ENCODE measurements at places on chromosomes 2 and 18. TPM values are rescaled to one million over a fixed set of nuclear protein-coding genes. Genes with fewer than 3 reads are reported as not detected.

The SIX2 gene
- total RNA-seq = not detected

The FBXO36 gene
- 3.5 TPM for total RNA-seq

The BOD1L2 gene
- not detected for total RNA-seq

- no peak for DNase-seq
- no peak overlapping the region for H3K27ac ChIP-seq
- H3K4me3 ChIP-seq = no peak overlapping the region
- no peaks in the 10 kb centered on the region for H3K27me3 ChIP-seq
- no peaks in the 10 kb centered on the region for H3K36me3 ChIP-seq
- H3K4me1 ChIP-seq = no peaks in the 10 kb centered on the region
Observed at GRCh38 chr2:168157926-168158325, 89.5 kb downstream of the STK39 start.

The GRB14 gene
- total RNA-seq = 12.5 TPM

DNA sequence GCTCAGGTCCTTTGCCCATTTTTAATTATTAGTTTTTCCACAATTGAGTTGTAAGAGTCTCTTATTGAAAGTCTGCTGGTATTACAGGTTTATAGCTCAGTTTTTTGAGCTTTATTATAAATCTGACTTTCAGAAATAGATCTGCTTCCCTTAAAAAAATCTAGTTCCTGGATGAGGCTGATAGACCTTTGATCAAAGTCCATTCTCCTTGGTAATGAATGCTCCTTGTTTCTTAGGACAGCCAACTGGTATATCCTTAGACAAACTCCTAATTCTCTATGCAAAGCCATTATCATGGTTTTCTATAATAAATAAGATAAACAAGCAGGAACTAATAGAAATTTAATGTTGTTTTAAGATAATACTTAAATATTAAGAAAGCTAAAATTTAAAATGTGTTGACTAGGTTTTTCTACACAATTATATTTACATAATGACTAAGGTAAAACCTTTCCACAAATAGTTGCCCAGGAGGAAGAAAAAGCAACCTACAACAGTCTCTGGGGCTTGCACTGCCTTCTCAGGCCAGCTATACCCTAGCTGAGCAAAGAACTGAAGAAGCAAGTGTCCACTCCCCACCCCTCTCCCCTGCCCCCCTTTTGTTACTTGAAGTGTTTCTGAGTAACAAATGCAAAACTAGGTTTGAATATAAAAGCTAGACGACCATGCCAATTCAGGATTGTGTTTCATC, 16.9 kb downstream of the NT5DC4 start:
- no peaks in the 10 kb centered on the region for H3K27me3 ChIP-seq
- no peak for DNase-seq
- no peak overlapping the region for H3K4me3 ChIP-seq

- H3K27ac ChIP-seq = no peak overlapping the region
- no peaks in the 10 kb centered on the region for H3K27me3 ChIP-seq
- DNase-seq = no peak
- no peak overlapping the region for H3K4me3 ChIP-seq
- H3K4me1 ChIP-seq = no peaks in the 10 kb centered on the region
Observed at GRCh38 chr2:160942476-160943142, 217.6 kb upstream of the TANK start.

DNA sequence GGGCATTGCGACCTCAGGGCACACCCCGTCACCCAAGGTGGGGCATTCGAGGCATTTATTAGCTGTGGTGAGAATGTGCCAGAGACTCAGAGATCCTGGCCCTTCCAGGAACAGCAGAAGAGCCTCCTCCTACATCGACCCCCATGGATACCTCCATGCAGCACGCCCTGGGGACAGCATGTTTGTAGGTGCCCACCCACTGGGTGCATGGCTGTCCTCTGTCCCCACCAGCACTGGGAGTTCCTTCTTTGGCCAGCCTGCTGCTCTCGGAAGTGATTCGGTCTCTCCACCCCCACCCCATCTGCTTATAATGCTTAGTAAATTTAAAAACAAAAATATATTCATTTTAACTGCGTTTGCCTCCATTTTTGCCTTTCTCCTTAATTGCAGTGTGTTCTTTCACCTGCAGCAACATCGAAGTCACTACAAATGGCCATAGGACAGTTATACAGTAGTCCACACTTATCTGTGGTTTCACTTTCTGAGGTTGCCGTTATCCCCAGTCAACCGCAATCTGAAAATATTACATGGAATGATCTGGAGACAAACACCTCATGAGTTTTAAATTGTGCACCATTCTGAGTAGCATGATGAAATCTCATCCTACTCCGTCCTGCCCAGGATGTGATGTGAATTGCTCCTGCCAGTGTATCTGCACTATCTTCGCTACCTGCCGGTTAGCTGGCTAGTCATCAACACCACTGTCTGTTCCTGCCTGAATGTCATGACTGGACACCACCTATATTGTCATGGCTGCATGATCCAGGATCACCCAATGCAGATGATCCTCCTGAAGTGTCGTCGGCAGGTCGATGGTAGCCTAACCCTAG, 29.6 kb upstream of the ZCCHC2 start:
- no peak overlapping the region for H3K27ac ChIP-seq
- no peaks in the 10 kb centered on the region for H3K4me1 ChIP-seq
- no peaks in the 10 kb centered on the region for H3K36me3 ChIP-seq

The ACVR1C gene
- 0.14 TPM for total RNA-seq

DNA sequence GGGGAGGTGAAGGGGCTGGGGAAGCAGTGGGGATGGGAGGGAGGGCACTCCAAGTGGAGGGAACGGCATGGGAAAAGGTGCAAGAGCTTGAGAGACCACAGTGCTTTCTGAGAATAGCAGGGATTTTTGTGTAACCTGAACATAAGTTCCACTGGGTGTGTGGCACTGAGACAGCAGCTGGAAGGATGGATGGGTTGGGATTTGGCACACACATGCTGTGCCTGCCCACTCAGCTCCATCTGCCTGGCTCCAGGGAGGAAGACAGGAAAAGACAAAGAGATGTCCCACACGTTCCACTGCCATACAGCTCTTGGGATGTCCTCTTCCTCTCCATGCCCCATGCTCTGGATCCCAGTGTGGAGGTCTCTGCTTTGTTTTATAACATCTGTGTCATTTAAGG, 114.1 kb upstream of the TEX51 start:
- H3K27ac ChIP-seq = no peak overlapping the region
- no peak for DNase-seq
- no peaks in the 10 kb centered on the region for H3K36me3 ChIP-seq
- H3K27me3 ChIP-seq = no peaks in the 10 kb centered on the region
- no peak overlapping the region for H3K4me3 ChIP-seq
- H3K4me1 ChIP-seq = no peaks in the 10 kb centered on the region

The RTP5 gene
- total RNA-seq = not detected

DNA sequence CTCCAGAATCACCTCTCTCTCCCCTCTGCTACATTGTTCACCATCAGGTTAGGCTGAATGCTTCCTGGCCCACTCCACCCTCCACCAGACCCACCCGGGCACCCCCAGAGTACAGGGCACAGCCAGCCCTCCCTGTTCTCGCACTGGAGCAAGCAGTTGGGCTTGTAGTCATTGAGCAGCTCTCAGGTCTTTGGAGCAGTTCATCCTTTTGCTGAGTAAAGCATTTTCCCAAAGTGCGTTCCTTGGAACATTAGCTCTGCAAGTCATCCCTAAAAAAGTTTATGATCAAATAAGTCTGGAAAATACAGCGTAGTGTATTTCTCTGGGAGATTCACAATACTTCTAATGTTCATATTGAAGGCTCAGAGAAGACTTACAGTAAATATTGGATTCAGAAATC, 103.5 kb upstream of the DAPL1 start:
- no peak overlapping the region for H3K27ac ChIP-seq
- no peaks in the 10 kb centered on the region for H3K4me1 ChIP-seq
- no peak overlapping the region for H3K4me3 ChIP-seq

GRCh38 chr2:28982381-28982950, 1.4 kb downstream of the TOGARAM2 start:
- no peaks in the 10 kb centered on the region for H3K27me3 ChIP-seq
- H3K36me3 ChIP-seq = no peaks in the 10 kb centered on the region
- H3K4me1 ChIP-seq = peaks cover 58% of the 10 kb centered on the region
- H3K4me3 ChIP-seq = no peak overlapping the region
- DNase-seq = no peak

The MYL12A gene
- 183 TPM for total RNA-seq

GRCh38 chr2:84201158-84201557, 257.9 kb downstream of the SUCLG1 start:
- H3K4me1 ChIP-seq = no peaks in the 10 kb centered on the region
- no peaks in the 10 kb centered on the region for H3K36me3 ChIP-seq
- H3K27me3 ChIP-seq = no peaks in the 10 kb centered on the region
- no peak overlapping the region for H3K4me3 ChIP-seq
- no peak for DNase-seq

- no peak for DNase-seq
- peaks cover 33% of the 10 kb centered on the region for H3K4me1 ChIP-seq
- no peaks in the 10 kb centered on the region for H3K36me3 ChIP-seq
- H3K27ac ChIP-seq = no peak overlapping the region
- H3K4me3 ChIP-seq = no peak overlapping the region
- H3K27me3 ChIP-seq = no peaks in the 10 kb centered on the region
Observed at GRCh38 chr2:171320208-171320621, 113.6 kb downstream of the METTL8 start.

The GULP1 gene
- total RNA-seq = 55.9 TPM

The GKN2 gene
- total RNA-seq = not detected

The ACADL gene
- 0.81 TPM for total RNA-seq

DNA sequence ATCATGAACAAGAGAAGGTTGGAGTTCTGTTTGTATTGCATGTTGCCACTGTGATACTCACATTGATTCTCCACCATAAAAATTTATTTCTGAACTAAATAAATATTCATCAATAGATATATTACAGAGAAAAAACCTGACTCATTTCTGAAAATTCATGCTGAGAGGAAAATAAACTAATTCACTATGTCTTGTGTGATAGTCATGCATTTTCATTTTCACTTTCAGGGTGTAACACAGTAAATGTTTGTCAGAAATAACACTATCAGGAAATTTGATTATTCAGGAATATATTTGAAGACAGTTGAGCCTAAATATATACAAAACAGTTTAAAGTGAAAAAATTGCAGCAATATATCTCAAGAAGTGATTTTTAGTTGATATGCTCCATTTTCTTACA, 335.2 kb downstream of the KCNJ3 start:
- no peak for DNase-seq
- no peak overlapping the region for H3K27ac ChIP-seq
- no peaks in the 10 kb centered on the region for H3K4me1 ChIP-seq
- no peaks in the 10 kb centered on the region for H3K27me3 ChIP-seq
- H3K36me3 ChIP-seq = no peaks in the 10 kb centered on the region

The CNDP1 gene
- total RNA-seq = not detected

- no peaks in the 10 kb centered on the region for H3K36me3 ChIP-seq
- H3K27me3 ChIP-seq = peaks cover 33% of the 10 kb centered on the region
- H3K4me1 ChIP-seq = no peaks in the 10 kb centered on the region
- H3K4me3 ChIP-seq = no peak overlapping the region
Observed at GRCh38 chr2:218832081-218832480, 478 bp upstream of the PRKAG3 start.

The IL36RN gene
- total RNA-seq = not detected

DNA sequence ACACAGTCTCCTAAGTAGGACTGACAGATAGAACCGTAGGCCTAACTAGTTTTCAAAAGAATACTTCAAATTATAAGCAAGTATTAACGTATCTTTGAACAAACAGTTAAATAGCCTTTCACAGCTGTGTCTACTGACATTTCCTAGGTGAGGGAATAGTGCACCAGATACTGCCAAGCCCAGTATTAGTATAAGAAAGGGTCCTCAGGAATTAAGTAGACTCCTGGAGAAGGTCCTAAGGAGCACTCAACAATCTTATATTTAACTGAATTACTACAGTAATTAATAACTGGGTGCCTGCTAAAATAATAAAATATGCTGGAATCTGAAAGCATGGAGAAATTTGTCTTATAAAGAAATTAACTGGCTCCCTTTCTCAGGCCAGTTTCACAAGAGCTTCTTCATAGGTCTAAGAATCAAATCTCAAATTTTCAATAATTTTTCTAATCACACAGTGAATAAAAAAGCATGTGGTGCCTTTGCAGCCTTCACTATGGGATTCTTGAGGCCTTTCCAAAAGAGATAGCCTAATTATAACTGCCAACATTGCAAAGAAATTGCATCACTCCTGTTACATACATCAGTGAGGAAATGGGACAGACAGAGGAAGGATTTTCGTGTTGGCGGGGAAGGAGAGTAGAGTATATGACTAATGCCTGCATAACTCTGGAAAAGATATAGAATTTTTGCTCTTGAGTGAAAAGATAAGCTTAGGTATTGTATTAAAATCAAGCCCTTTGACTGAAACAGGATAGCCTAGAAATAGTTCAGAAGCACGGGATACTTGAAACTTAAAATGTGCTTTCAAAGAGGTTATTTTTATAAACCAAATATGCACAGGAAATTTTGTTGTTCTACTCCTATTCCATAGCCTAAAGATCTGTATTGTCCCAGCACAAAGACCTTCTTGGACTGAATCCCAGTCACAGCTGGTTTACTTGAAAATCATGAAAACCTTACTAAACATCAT, 228.6 kb upstream of the STK17B start:
- H3K4me1 ChIP-seq = peaks cover 13% of the 10 kb centered on the region
- H3K27ac ChIP-seq = no peak overlapping the region
- no peaks in the 10 kb centered on the region for H3K36me3 ChIP-seq
- no peak for DNase-seq
- no peaks in the 10 kb centered on the region for H3K27me3 ChIP-seq

DNA sequence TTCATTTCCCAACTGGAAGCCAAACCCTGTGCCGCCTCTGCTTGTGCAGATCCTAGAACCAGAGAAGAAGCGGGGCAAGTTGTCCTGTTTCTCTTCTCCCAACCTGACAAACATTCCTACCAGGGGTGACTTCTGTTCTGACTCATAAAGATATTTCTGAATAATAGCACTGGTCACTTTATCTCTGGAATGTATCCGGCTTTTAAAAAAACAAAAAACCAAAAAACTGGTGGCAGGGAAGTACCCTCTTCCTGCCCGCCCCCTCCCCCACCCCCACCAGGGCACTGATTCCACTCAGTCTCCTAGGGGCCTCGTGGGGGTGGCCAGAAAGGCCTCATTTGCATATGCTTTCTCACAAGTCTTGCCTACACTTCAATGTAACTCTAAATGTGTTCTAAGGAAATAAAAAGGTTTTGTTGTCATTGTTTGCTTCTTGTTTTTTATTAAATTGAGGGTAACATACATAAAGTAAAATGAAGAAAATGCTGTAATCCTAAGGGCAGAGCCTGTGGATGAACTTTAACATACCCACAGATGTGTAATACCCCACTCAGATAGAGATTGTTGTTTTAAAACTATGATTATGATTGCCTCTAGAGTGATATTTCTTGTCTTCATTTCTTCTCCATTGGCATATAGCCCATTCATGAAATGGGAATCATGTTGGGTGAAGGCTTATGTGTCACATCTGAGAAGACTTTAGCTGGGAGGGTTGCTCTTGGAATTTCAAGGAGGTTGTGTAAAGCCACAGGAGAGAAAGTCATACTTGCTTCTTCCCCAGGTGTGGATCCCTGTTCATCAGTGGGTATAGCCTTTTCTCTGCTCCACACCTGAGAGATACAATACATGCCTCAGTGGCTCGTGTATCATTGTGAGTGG, 5.3 kb upstream of the FOSL2 start:
- H3K4me1 ChIP-seq = peaks cover 25% of the 10 kb centered on the region
- no peak for DNase-seq
- no peak overlapping the region for H3K27ac ChIP-seq

- no peak for DNase-seq
- H3K27ac ChIP-seq = no peak overlapping the region
- H3K4me3 ChIP-seq = no peak overlapping the region
Observed at GRCh38 chr2:156565066-156565710, 129.0 kb downstream of the GPD2 start.

Data from sigmoid colon (tissue), 7 donors.